ENCODE measurements at places on chromosomes 11 and 22.

DNA sequence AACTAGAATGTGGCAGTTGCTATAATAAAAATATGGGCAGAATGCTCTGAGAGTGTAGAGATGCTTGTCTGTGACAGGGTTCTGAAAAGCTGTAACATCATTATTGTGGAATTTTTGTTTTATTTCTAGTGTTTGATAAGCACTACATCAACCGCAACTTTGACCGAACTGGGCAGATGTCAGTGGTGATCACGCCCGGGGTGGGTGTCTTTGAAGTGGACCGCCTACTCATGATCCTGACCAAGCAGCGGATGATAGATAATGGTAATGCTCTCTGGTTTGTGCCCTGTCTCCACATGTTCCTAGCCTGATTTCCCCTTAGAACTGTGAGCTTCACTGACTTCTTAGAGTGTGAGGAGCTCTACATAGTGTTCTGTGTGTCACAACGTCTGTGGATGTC is 48.8 kb downstream of the DEPDC5 start:
- DNase-seq = no peak

- no peak for DNase-seq
These were observed 102.4 kb upstream of the B3GAT1 start for GRCh38 chr11:134514354-134514951.

DNA sequence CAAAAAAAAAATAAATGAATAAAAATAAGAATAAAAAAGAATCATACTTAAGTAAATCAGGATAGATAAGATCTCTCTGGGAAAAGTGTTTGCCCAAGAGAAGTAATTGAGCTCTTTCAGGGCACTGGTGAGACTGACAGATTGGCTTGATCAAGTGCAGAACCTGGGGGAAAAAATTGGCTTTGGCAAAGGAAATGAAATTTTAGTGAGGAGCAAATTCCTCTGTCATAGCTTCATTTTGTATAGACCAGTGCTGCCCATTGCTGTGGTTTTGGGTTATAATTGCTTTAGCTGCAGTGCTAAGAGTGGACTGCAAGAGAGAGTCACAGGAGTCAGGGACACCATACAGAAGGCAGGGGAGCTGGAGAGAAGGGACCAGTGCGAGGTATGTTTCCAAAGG is 35.7 kb downstream of the SFI1 start:
- no peak for DNase-seq

GRCh38 chr22:47674600-47674999 is 912.1 kb downstream of the TBC1D22A start:
- no peak for DNase-seq

DNA sequence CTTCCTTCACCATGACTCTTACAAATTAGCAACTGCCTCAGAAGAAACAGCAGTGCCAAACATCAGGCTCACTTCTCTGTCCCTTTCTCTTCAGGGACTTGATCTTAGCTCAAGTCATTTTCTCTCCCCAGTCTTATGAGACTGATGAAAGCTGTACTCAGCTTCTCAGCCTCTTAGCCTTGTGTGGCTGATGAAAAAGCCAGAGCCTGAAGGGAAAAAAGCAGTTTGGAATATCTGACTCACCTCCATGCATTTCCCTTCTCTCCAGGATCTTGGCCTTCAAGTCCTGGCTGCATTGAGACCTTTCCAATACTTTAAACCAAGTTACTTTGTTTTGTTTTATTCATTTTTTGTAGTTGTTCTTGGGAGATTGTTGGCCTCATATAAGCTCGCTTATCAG is 195.9 kb downstream of the SPON1 start:
- DNase-seq = no peak

- DNase-seq = peak; percentile 14
These were observed 748 bp downstream of the RAB30 start for GRCh38 chr11:83070731-83071566.

- peak; percentile 90 for DNase-seq
These were observed 20.2 kb downstream of the RTN4RL2 start for GRCh38 chr11:57480409-57481137.

GRCh38 chr11:82790723-82791484 is 57.2 kb upstream of the FAM181B start:
- no peak for DNase-seq

GRCh38 chr11:16484434-16484833 is 128.1 kb upstream of the SOX6 start:
- DNase-seq = no peak

DNA sequence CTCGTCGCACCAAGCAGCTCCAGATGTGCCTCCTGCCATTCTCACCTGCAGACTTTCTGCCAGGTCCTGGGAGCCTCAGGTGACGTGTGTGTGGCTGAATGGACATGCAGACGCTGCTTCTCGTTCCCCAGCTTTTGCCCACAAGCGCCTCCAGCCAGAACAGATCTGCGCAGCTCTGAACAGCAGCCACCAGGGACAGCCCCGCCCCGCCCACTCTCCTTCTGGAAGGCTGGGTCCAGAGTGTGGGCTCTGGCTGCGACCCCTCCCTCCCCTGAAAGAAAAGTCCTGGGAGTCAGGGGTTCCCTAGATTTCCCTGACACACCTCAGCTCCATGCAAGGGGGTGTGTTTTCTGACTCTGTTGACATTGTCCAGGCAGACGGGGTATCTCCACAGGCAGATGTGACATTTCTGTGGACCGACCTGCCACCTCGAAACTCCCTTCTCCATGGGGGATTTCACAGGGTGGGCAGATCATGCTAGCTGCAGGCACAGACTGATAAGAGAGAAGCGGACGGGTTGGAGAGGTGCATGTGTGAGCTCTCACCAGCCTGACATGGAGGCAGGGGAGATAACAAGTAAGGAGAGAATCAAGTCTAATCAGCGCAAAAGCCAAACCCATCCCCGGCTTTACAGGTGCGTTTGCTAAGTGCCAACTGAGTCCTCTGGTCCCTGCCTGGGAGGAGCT is 19.8 kb downstream of the SLCO2B1 start:
- DNase-seq = peak; percentile 36

- DNase-seq = peak; percentile 19
These were observed at the start of gene ROBO4 for GRCh38 chr11:124897674-124898262. TSS of gene ROBO4 (minus strand) at chr11:124897865. CDS start at chr11:124897795, 70 bp downstream.

GRCh38 chr11:7826324-7826723 is 29.6 kb upstream of the OR5P2 start:
- DNase-seq = no peak

DNA sequence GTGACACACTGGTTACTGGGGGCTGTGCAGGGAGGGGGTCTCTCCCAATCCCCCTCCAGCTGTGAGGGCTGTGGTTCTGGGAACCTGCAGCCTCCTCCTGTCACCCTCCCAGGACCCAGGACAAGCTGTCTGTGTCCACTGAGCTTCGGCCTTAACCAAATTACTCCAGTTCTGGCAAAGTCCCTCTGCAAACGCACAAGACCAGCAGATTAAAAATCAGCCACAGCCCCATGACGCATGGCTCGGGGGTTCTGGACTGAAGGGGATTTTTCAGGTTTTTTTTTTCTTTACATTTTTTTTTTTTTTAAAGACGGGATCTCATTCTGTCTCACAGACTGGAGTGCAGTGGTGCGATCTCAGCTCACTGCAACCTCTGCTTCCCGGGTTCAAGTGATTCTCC is 32.2 kb upstream of the A4GALT start:
- peak; percentile 17 for DNase-seq

DNA sequence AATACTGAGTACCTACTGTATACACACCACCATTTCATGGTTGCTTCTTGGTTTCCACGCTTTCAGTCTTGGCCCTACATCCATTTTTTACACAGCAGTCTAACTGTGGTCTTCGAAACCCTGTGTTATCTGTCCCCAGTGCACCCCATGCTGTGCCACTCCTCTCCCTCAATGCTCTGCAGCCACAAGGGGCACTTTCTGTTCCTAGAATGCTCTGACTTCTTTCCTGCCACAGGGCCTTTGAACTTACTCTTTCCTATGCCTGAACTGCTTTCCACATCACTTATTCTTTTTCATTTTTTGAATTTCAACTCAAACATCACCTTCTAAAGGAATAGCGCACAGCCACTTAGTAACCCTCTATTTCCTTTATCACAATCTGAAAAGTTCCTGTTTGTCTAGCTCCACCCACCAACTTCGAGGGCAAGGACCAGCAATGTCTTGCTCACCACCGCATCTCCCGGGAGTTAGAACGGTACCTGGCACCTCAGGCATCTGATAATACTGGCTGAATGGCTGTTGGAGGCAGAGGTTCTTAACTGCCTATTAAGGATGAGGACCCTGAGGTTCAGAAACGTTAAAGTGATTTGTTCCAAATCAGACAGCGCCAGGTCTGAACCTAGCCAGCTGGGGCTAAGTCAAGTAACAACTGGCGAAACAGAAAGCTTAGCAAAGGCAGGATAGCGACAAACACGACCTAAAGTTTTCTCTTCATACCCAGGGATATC is 568 bp downstream of the ALG8 start:
- DNase-seq = peak; percentile 49

GRCh38 chr11:37519781-37520180 is 921.7 kb upstream of the RAG2 start:
- no peak for DNase-seq

DNA sequence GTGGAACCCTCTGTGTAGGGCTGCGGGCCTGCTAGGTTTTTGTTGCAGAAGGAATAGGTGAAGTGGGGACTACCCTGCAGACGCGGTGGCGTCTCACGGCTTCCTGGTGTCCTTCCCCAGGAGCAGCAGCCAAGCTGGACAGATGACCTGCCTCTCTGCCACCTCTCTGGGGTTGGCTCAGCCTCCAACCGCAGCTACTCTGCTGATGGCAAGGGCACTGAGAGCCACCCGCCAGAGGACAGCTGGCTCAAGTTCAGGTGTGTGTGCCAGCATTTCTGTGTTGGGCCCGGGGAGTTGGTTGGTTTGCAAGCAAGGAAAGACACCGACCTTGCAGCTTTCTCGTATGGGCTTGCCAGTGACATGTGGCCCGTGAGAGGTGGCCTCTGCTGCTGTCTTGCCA is 15.3 kb downstream of the TAB1 start:
- no peak for DNase-seq

- DNase-seq = peak; percentile 74
These were observed 4.3 kb downstream of the RTN4RL2 start for GRCh38 chr11:57464539-57465181.

DNA sequence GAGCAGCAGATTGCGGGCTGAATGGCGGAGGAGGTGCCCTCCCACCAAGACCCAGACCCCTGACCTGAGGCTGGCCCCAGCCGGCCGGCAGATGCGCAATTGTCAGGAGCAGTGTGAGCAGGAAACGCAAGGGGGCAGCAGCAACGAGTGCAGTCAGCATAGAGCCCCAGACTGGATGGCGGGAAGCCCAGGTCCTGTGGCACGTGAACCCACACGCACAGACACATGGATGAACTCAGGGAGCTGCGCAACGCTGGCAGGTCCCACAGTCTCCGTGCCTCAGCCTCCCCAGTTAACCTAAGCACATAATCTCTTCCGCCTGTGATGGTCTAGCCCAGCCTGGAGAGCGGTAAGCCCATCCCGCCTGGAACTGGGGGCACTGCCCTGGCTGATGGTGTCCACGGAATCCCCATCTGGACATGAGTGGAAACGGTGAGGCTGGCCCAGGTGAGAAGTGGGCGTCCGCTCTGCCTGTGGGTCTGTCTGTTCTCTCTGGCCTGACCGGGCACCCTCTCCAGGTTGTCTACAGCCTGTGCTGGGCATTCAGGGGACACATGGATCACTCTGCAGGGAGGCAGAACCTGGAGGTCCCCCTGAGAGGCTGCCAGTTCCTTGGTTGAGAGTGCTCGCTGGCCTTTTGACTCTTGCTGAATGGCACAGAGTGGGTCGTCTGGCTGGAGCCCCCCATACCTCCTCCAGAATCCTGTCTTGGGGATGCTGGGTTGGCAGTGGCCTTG is 626 bp upstream of the TBX10 start:
- peak; percentile 95 for DNase-seq

DNA sequence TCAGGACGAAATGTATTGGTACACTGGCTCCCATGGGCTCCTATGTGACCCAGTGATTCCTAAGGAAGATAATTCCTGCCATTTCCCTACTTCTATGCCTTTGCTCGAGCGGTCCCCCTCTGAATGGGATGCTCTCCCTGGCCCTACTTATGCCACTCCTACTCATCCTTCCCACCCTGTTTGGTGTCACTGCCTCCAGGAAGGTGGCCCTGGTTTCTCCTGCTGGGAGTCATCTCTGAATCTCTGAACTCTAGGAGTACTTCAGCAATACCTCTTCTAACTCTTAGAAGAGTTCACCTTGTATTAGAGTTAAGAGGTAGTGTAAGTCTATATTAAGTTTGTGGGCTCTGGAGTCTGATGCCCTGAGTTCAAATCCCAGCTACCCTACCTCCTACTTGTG is 35.5 kb upstream of the LRRC55 start:
- no peak for DNase-seq

DNA sequence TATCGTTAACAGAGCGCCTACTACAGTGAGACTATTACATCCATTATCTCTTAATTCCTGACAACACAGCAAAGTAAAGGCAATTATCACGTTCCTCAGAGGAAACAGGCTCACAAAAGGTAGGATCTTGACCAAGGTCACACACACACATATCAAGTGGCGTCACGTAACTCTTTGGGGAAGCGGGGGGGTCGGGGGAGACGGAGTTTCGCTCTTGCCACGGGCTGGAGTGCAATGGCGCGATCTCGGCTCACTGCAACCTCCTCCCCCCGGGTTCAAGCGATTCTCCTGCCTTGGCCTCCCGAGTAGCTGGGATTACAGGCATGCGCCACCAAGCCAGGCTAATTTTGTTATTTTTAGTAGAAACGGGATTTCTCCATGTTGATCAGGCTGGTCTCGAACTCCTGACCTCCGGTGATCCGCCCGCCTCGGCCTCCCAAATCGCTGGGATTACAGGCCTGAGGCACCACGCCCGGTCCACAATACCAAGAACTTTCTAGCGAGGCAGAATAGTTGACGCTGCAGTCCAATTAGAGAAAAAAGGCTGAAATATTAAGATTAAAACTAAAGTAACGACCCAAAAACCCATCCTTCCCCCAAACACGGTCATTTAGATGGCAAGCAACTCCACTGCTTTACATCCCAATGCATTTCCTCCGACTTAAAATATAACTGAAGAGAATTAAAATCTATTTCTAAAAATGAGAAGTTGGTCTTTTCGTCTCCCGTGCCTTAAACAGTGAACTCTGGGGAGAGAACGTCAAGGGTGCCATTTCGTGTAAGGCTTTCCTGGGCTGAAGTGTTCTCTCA is 1.2 kb downstream of the DDX17 start:
- peak; percentile 51 for DNase-seq

DNA sequence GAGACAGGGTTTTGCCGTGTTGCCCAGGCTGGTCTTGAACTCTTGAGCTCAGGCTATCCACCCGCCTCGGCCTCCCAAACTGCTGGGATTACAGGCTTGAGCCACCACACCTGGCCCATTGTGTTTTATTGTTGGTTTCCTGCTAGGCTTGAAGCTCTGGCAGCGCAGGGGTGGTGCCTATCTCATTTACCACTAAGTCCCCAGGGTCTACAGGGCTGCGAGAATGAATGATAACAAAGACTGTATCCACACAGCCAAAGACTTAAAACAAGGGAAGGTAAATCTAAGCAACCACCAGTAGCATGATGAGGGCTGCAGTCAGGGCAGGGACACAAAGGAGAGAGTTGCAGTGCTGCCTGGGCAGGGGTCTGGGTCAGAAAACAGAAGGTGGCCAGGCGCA is 37.3 kb upstream of the XBP1 start:
- DNase-seq = no peak
